ENCODE measurements at places on chromosomes 4 and X.

DNA sequence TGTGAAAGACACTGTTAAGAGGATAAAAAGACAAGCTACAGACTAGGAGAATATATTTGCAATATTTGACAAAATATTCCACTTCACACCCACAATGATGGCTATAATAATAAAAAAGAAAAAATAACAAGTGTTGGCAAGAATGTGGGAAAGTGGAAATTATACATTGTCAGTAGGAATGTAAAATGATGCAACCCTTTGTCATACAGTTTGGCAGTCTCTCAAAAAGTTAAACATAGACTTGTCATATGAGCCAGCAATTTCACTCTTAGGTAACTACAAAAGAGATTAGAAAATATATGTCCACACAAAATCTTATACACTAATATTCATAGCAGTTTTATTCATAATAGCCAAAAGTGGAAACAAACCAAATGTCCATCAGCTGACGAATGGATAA is 5.2 kb upstream of the RADX start:
- DNase-seq: no peak

DNA sequence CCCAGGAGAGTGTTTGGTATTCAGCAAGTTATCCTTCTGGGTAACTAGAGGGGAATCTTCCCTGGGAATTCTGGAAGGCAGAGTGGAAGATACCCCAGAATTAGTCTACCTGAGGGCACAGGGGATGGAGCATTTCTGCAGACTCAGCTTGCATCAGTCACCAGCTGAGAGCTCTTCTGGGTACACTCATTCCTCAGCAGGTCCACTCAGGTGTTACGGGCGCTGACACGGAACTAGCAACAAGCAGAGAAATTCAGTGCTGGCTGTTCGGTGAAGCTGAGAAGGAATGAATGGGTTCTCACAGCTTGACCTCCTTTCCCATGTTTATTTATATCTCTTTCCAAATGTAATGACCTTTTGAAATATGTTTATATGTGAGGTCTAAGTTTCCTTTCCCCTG is 106.0 kb upstream of the PNPLA4 start:
- no peak for DNase-seq

GRCh38 chr4:166044871-166045270 is 171.8 kb downstream of the TLL1 start:
- no peak for DNase-seq

DNA sequence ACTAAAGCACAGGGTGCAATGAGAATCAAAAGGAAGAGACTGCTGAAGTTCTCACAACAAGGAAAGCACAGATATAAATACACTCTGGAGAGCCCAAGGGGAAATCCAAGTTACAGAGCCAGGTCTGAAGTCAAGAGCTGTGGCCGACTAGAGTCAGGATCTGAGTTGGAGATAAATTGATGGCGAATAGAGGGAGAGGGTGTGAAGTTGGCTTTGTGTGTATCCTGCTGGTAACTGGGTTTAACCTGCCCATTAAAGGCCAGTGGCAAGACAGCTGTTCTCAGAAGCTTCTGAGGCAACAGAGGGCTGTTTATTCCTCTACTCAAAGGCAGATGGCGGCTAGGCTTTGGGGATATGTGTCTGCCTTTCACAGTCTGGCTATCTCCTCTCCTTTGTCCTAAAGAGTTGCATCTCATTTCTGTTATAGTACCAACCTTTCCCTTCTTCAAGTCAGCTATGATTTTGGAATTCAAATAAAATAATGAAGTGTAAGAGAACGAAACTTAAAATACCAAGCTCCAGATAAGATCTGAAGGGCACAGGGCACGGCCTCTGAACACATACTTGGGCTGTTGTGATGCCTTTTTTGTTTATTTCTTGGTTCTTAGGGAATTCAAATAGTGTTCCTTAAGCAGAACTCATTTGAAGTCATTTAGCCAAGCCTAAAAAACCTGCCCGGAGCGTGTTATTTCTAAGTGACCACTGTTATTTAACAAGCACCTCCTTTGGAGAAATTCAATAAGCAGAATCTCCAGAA is 142.1 kb downstream of the APBB2 start:
- DNase-seq: no peak

DNA sequence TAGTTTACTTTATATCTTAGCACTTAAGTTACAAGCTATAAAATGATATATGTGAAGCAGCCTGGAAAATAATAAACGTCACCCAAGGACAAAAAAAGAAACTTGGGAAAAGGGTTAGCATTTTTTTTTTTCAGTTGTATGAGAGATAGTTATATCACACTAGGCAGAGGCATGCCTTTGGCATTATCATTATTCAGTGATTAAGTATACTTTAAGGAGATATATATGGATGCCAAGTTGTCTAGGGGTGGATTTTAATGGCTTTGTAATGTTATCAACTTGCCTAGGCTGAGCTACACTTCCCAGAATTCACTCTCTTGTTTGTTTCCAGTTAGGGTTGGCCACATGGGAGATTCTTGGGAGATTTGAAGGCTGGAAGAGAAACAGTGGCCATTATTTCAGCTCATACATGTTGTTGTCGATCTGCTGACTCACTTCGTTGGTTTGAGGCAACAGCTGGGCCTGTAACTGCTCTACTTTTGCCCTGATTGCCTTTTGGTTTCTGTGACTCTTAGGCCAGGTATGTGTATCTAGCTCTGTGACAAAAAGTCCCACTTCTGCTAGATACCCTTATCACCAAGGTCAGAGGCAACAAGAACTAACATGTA is 11.5 kb upstream of the SRPX start:
- DNase-seq: no peak

DNA sequence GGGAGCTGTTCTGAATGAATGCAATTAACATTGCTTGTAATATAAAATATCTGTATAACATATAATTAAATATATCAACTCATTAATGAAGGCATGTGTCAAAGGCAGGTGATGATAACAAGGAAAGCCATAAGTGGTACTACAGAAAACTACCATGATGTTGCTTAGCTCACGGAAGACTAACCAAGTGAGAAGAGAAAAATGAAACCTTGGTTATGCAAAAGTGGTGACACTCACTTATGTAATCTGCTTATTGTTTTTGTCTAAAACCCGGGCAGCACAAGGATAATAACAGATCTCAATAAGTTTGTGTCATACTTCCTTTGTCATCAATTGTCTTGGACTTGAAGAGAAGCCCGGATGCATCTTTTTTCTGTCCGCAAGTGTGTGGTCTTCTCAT is 156.4 kb downstream of the HS6ST2 start:
- DNase-seq: no peak
